ENCODE measurements at places on chromosomes 12 and 14.

DNA sequence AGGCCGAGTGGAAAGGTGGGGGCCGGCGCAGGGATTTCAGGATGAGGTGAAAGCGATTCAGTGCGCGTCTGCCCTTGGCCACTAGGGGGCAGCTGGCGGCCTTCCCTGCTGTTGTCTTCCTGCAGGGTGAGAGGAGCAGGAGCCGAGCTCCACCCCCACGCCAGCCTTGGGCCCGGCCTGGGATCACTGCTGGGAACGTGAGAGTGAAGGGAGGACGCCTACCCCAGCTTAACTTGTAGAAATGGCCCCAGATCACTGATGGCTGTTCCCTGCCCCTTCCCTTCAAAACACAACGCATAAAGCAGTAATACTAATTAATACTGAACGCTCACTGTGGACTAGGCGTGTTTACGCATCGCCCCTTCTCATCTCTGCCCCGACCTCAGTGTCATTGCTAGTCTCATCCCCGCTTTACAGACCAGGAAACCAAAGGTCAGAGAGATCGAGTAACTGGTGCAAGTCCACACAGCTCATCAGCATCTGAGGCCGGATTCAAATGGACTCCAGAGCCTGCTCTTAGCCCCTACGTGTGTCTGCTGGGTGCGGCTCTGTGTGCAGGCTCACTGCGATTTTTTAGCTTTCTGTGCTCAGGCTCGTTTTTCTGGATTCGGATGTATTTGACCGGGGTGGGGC lies 24.3 kb downstream of the MVK start:
- DNase-seq: peak; percentile 67

- DNase-seq: no peak
Observed at GRCh38 chr14:100611811-100612480, 24.7 kb upstream of the BEGAIN start.

- DNase-seq: no peak
Observed at GRCh38 chr12:70644861-70645260, 7.6 kb upstream of the PTPRB start.

DNA sequence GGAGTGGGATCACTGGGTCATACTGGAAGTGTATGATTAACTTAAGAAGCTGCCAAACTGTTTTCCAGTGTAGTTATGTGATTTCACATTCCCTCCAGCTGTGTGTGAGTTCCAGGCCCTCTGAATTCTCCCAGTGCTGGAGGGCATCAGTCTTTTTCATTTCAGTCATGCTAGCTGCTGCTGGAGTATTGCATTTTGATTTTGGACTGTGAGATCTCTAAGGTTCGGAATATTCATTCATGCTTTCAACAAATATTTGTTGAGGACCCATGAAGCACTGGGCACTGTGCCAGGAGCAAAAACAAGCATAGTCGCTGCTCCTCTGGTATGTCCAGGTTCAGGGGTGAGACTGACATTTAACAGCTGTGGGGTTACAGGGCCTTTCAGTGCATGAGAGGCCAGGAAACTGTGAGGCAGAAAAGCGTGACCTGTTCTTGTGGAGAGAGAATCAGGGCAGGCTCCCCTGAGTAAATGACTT lies 133.2 kb downstream of the SCARB1 start:
- DNase-seq: peak; percentile 44

- DNase-seq: no peak
Observed at GRCh38 chr12:105198961-105199360, 37.0 kb downstream of the APPL2 start.

DNA sequence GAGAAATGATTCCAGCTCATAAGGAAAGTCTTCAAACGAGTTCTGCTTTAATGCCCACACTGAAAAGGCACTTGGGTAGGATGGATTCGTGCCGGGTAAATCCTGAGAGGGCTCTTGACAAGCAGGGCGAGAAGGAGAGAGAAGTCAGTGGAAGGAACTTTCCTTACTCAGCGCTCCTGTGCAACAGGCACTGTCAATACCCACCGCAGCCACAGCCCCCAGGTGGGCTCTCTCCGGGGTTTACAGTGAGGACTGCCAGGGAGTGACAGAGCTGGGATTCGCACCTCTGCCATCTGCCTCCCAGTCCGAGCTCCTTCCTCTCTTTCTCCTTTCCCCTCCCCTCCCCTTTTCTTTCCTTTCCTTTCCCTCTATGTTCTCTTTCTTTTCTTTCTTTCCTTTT lies 118.7 kb downstream of the BEGAIN start:
- DNase-seq: no peak

DNA sequence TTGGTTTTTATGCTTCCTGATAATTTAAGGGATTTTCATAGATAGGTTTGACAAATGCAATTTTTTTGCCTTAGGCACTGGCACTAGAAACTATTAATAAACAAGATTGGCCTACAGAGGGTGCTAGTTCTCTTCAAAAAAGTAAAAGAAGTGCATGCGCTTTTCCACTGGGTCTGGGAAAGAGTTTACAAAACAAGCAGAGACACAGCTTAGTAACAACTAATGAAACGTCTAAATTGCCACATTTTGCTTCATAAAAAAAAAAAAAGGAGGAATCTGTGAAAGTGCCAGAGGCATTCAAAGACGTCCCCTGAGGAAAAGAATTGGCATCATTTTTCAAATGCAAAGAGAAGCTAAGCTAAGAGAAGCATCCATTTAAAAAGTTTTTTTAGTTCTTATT lies 58.3 kb upstream of the EEA1 start:
- DNase-seq: peak; percentile 75

GRCh38 chr14:104209985-104210816 lies 71.8 kb downstream of the KIF26A start:
- DNase-seq: no peak

- no peak for DNase-seq
Observed at GRCh38 chr12:105476616-105477015, 146.1 kb downstream of the C12orf75 start.

DNA sequence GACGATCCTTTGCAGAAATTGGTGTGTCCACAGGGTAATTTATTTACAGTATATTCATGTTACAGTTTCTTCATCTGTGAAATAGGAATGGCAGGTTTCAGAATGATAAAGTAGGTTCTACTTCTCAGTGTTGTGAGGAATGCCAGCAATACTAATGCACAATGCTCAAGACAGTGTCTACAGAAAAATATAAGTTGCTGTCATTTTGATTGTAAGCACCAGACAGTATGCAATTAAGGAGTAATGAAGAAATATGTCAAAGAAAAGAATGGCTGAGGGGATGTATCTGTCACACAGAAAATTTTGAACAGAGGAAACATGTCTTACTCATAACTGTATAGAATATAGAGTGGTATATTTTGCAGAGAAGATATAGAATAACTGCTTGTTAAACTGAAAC lies 525.4 kb downstream of the GALC start:
- no peak for DNase-seq

DNA sequence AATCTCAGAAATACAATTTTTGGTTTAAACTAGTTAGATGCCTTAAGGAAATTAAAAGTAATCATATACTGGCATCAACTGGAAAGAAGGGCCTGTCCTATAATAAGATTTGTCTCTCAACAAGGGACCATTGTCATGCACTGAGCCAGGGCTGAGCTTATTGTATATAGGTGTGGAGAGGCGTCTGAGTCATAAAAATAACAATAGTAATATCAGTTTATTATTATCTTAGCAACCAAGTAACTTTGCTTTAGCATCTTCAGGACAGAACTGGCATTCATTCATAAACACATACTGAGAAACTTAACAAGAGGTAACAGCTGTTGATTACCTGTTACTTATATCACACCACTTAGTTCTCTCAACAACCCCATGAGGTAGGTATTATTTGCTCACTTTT lies 7.1 kb downstream of the KRT75 start:
- no peak for DNase-seq

- no peak for DNase-seq
Observed at GRCh38 chr12:103929784-103930033, 501 bp upstream of the HSP90B1 start.

DNA sequence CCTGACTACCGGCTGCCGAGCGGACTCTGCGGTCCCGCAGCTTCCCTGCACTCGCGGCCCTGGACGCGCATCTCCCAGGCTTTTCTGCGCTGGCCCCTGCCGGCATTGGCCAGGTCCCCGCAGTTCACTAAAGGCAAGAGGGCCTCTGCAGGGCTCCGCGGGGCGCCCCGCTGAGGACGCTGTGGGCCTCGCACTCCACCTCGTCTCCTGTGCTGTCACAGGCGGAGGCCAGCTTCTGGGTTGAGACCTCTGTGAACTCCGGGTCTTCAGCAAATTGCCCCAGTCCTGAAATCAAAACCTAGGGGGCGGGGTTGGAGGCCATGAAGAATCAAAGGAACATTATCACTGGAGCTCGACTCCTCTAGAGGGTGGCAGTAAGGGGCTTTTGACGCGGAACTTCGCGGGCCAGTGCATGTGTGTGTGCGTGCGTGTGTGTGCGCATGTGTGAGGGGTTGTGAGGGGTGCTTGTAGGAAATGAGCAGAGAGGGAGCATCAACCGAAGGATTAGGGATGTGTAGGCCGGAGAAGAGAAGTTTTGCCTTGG lies 68.5 kb upstream of the CAPRIN2 start:
- no peak for DNase-seq

Data from renal cortex interstitium (tissue), 15 donors.